ENCODE measurements at places on chromosomes 6 and 20.

DNA sequence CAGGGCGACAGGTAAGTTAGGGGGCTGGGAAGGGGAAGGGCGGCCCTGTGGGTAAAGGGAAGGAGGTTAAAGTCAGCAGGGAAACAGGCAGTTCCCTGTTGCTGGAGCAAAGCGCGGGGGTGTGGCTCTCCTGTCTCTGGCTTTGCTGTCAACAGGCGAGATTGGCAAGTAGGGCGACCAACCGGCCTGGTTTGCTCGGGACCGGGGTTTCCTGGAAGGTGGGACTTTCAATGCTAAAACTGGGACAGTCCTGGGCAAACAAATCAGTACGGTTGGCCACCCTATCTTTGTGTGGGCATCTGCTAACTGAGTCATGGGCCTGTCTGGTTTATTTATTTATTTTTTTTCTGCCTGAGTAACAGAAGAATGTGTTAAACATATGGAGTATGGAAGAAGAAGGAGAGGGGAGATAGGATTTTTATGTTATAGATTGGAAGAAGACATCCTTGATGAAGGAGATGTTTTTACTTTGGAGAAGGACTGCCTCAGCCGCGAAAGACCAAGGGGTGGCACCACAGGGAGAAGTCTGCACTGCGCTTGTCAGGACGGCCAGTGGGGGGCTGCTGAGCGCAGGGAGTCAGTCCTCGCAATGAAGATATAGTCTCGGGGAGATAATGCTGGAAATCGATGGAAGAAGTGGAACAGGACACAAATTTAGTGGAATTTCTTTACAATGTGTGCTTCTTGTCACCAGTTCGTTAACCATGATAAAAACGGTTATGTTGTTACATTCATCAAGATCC is 43.4 kb upstream of the ESR1 start:
- DNase-seq = peak; percentile 41

DNA sequence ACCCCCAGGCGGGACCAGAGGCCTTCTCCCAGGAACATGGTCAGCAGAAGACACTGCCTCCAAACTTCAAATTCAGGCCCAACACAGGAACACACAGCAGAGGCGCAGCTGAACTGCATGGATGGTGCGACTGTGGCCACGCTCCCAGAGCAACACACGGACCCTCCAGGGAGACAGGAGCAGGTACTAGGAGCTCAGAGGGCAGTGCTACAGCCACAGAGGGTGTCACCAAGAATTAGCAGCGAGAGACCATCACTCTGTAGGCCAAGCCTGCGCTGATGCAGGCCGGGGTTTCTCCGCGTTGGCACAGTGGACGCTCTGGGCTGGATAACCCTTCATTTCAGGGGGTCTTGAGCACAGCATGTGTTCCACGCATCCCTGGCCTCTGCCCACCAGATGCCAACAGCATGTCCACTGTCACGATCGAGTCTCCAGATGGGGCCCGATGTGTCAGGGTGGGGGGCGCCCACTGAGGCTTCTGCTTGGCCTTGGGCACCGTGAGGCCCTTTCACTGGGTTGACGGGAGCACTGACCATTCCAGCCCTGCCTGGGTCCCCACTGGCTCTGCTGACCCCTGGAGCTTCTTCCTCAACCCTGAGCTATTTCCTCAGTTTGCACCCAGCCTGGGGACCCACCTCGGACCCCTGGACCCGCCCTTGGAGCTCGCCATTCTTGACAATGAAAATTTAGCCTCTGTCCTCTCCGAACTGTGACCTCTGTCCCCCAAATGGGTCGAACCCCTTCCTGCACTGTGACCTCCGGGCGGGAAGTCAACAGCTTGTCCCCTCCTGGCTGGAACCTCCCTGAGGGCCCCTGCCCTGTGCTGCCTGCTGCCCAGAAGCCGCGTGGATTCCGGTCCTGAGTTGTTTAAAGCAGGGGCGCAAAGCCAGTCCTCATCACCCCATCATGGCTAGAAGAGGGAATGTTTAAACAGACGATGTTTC is 239.4 kb downstream of the DLL1 start:
- no peak for DNase-seq

DNA sequence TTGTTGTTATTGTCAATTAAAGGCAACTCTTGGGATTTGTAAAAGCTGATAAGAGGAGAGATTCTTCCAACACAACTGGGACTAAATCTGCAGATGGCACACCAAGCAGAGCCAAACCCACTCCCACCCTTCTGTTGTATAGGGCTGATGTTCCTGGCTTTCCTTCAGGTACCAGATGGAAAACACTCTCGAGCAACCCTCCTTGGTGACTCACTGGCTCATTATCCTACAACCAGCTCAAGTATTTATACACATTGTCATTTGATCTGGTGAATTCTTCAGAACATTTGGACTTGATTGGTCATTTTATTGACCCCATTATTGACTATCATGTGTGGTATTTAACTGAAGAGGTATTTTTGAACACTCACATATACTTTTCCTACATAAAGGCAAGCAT is 190.3 kb upstream of the PCSK2 start:
- DNase-seq = no peak

GRCh38 chr6:1608222-1609040 is 1.3 kb upstream of the FOXC1 start:
- no peak for DNase-seq

DNA sequence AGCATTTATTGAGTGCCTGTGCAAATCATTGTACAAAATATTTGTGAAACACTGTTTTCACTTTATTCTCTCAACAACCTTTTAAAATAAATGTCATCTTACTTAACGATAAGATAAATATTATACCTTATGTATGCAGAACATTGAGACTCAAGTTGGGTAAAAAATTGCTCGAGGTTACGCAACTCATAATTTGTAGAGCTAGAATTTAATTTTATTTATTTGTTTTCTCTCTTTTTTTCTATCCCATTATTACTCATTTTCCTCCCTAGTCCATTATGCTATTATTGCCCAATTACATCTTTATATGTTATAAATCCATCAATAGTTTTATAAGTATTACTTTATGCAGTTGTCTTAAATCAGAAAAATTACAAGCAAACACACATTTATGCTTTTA is 77.4 kb upstream of the ELOVL5 start:
- DNase-seq = no peak

DNA sequence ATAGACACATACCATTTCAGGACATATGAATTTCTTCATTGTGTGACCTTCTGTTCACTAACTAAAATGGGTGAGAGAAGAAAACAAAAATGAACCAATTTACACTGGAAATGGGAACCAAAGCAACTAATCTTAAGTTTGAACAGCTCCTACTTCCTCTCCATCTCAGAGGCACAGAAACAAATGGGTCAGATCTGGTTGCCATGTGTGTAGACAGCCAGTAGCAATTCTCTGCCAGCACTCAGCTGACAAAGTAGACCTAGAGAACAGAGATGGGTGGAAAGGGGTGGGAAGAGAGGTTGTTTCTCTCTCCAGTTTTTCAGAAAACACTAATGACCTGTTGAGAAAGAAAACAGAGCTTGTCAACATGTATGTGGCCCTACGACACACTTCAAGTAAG is 14.3 kb upstream of the POPDC3 start:
- no peak for DNase-seq

DNA sequence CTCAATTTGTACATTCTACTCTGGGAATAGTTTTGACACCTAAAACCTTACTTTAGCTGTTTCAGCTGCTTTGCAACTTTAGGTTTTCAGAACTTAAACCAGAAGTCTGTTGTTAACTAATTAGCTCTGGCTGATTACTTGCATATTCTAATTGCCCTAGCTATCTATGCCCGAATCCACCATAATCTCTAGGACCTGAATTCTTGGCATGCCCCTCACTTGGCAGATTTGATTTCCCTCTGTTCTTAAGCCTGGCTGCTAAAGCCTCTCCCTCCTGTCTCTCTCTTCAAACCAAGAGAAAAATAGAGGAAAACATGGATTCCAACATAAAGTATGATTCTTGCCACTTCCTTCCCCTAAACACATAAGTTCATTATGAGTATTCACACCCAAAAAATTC is 35.0 kb upstream of the LIN28B start:
- no peak for DNase-seq

- DNase-seq = no peak
Measured at GRCh38 chr20:33475381-33476152, 14.3 kb upstream of the CBFA2T2 start.

- no peak for DNase-seq
Measured at GRCh38 chr6:101257163-101257562, 136.3 kb upstream of the GRIK2 start.

GRCh38 chr6:106087548-106088325 is 1.6 kb downstream of the PRDM1 start:
- no peak for DNase-seq

- peak; percentile 47 for DNase-seq
Measured at GRCh38 chr6:38493931-38494547, 145.7 kb downstream of the BTBD9 start.

DNA sequence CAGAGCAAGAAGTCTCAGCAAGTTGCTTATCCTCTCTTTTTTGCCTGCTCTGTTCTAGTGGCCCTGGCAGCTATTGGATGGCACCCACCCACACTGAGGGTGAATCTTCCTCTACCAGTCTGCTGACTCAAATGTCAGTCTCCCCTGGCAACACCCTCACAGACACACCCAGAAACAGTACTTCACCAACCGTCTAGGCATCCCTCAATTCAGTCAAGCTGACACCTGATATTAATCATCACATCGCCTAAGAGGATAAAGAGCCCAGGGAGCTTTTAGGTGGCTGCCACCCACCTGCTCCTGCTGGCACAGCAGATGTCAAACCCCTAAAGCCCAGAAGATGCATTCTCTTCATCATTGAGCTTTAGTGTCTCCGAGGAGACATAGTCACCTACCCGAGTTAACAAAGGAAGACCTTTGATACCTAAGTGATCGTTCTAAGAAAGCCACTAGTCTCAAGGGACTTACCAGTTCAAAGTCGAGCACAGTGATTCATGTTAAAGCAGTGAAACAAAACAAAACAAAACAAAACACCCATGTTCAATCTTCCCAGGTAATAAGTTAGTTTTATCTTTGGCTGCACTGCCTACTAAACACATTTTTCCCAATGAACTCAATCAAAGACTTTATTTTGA is 97.7 kb upstream of the KCNQ5 start:
- DNase-seq = no peak

DNA sequence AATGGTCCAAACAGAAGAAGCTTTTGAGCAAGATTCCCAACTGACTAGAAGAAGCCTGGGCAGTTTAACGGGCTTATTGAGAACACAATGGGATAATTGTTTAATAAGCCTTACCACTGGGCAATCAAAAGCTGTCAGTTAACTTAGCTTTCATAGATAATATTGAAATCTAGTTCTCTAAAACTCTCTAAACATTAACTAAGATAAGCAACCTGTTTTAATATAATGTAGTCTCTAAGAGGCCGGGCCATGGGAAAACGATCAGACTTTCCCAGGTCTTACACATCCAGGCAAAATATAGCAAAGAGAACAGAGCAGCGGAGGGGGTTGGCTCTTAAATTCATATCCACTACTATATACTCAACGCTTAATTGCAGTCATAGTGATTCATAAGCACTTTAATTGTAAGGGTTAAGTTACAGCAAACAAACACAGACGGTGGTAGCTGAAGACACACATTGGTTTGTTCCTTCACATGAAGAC is 128.0 kb upstream of the FAM83B start:
- no peak for DNase-seq

- DNase-seq = peak; percentile 34
Measured at GRCh38 chr6:88870717-88871330, 92.6 kb downstream of the RNGTT start.

DNA sequence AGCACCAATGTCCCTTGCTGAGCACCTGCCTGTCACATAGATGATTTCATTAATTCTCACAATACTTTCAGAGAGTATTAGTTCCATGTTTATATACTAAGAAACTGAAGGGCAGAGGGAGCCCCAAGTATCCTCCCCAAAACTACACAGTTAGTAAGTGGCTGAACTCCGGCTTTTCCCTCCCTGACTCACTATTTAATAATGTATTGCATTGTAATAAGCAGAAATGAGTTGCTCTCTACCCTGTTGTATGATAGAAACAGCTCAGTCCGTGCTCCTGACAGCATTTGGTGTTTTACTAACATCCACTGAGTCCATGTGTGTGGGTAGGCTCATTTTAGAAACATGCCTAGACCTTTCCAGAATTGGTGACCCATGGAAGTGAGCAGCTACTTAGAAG is 76.8 kb downstream of the OLIG3 start:
- DNase-seq = no peak

DNA sequence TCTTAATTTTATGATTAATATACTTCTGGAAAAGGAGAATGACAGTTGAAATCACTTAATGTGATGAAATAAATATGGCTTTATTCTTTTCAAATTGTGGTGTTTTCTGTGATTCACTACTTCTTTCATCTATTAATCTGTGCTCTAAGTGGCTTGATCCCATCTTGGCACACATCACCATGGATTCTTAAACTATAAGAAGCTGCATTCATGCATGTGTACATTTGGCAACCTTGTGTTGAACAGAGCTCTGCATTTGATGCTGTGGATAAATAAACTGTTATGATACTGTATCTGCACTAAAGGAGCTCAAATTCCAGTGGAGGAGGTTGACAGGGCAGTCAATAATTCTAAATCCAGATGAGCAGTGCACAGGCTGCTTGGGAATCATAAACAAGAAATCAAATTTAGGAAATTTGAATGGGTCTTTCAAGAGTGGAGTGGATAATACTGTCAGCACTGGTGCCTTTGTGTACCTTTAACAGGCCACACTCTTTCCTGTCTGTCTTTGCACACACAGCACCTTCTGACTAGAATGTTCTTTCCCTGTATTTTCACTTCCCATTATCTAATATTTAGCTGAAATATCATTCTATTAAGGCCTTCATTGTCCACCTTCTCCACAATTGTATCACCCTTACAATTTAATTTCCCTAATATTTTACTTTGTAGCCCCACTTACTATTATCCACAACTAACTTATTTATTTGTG is 252.9 kb downstream of the GRM1 start:
- no peak for DNase-seq

DNA sequence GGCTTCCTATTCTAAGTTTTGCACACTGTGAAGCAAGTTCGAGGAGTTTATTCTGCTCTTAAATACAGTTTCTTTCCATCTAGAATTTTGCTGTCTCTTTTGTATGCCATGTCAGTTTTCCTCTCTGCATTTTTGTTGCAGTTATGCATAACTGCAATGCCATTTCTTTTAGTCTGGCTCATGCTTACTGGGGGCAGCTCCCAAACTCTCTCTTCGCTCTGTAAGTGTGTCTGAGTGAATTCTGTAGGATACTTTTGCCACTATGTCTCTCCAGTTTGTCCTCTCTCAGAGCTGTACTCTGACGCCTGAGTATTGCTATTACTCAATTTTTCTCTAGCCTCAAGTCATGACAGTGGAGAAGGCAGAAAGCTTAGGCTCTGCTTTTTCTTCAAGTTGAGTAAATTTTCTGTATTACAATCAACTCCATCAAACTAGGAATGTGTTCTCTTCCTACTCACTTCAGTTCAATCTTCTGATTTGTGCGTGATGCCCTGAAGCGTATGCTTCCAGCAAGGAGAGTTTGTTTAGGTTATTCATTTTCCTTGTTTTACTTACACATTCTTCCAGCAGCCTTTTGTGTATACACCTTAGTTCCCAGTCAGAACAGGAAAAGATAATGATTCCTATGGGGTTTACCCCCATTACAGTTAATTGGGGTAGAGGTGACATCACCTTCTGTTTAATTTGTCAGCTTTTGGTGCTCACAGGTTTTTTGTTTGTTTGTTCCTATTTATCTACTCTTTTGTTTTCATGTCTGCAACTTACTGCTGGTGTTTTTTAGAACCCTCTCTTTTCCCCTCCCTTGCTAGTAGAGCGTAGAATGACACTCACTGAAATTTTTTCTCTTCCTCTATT is 430.9 kb downstream of the BCKDHB start:
- DNase-seq = no peak

Data from right lung (tissue), 10 donors.